Heart left ventricle (tissue), 16 donors: ENCODE measurements at places on chromosomes 16 and 17. TPM values are rescaled to one million over a fixed set of nuclear protein-coding genes. Genes with fewer than 3 reads are reported as not detected.
A peak's percentile ranks its signal among the peaks of the same experiment; 100 is the strongest.

Gene PRSS53
- polyA plus RNA-seq: 0.80 TPM

Gene KRT32
- not detected for polyA plus RNA-seq

Gene SERPINF2
- 1.4 TPM for polyA plus RNA-seq

Gene CORO1A
- 16.8 TPM for polyA plus RNA-seq

Gene ZNF597
- 0.65 TPM for polyA plus RNA-seq

GRCh38 chr17:78040440-78041385, 82.2 kb downstream of the TNRC6C start:
- DNase-seq: peak; percentile 81

DNA sequence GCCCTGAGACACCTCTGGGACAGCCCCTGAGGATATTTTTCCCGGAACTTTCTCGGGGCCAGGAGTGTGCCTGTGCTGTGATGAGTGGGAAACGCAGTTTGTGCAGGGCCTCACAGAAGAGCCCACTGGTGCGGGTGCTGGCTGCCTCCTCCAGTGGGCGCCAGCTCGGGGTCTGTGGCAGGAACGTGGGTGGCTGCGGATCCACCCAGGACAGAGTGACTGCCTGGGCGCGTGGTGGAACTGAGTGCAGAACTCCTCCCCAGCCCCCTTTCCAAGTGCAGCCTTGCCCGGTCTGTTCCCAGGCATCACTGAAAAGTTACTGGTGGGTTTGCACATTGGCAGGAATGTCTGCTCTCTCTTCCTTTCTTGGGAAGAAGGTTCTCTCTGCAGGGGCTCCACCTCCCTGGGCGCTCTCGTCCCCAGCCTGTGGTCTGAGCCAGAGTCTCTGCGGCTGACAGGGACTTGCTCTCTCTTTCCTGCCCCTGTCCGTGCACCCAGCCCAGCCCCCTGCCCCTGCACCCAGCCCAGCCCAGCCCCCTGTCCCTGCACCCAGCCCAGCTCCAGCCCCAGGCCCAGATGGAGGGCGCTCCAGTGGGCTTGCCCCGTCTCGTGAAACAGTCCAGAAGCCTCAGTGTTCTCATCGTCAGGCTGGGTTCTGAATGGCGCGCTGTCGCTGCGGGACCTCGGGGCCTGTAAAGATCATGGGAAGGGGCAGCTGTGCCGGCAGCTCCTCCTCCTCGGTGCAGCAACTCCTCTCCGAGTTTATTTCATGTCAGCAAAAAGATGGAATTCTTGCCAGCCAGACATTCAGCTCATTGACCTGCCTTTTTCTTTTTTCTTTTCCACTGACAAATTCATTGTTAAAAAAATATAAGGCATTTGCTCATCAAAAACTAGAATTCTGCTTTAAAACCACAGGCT, 117.5 kb downstream of the BANP start:
- DNase-seq: no peak
